ENCODE measurements at places on chromosomes 5 and 9.

DNA sequence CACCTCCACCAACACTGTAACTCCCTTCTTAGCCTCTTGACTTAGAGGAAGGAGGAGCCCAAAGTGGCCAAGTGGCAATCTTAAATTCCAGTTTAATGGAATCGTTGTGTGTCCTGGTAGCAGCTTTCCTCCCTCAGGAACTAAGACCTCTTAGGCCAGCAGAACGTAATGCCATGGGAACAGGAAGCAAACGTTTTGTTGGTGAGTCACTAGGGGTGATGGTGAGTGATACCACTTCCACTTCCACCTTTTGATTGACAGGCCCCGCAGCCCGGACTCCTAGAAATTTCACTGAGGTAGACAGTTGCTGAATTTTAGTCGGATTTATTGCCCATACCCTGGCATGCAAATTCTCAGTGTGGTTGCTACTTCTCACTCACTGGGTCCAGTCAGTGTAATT, 94.2 kb upstream of the FBN2 start:
- DNase-seq = peak; percentile 9

DNA sequence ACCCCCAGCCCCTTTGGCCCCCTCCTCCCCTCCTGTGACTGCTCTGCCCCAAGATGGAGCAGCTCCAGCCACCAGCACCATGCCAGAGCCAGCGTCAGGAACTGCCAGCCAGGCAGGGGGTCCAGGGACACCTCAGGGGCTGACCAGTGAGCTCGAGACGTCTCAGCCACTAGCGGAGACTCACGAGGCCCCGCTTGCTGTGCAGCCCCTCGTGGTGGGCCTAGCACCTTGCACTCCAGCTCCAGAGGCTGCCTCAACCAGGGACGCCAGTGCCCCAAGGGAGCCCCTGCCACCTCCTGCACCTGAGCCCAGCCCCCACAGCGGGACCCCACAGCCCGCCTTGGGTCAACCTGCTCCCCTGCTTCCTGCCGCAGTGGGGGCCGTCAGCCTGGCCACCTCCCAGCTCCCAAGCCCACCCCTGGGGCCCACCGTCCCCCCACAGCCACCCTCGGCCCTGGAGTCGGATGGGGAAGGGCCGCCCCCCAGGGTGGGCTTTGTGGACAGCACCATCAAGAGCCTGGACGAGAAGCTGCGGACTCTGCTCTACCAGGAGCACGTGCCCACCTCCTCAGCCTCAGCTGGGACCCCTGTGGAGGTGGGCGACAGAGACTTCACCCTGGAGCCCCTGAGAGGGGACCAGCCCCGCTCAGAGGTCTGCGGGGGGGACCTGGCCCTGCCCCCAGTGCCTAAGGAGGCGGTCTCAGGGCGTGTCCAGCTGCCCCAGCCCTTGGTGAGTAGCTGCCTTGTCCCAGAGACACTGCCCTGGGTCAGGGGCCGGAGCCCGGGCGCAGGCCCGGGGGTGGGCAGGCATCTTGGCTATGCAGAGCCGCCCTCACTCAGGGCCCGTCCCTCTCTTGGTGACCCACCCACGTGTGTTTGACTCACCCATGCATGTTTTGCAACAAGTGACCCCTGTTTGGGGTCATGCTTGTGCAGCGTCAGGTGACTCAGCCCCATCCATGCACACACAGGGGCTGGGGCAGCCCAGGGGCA, 105.2 kb downstream of the WNK2 start:
- DNase-seq = no peak

DNA sequence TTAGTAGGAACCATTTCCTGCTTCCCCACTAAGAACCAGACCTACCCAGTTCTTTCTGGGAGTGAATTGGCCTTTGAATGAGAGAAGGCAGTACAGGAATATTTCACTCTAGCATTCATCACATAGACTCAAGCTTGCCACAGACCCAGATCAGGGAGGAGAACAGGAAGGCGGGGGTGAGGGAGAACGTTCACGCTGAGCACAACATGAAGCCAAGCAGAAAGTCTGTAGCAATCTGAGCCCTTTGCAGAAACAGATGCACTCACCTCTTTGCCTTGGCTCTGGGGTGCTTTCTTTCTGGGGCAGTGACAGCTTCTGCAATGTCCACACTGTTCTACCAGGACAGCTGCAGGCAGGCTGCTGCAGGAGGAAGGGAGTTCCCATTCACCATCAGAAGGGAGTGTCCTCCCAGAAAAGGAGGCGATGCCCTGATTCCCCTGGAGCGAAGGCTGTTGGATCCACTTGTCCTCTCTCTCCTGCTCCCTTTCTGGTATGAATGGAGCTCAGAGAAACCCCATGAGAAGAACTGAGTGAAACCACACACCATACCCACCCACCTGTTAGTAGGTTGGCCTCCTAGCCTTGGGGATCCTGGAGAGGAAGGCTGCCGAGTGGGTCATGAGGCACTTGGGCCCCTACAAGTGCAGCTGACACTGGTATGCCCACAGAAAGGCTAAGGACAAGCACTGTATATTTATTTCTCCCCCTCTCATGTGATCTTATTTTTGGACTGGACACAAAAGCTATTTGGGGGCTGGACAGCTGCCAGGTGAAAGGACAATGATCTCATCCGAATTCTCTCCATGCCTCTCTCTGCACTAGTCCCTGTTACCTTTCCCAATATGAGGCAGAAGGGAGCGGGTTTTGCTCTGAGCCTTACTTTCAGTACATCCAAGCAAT, 11.7 kb upstream of the FGF1 start:
- DNase-seq = no peak

- no peak for DNase-seq
Observed at GRCh38 chr9:81377921-81378320, 311.4 kb downstream of the TLE1 start.

GRCh38 chr9:27457445-27457844, 66.6 kb upstream of the IFNK start:
- no peak for DNase-seq
